ENCODE measurements at places on chromosomes 13 and 19.

- DNase-seq: no peak
These were observed 12.9 kb downstream of the NOVA2 start for GRCh38 chr19:45960595-45961235.

DNA sequence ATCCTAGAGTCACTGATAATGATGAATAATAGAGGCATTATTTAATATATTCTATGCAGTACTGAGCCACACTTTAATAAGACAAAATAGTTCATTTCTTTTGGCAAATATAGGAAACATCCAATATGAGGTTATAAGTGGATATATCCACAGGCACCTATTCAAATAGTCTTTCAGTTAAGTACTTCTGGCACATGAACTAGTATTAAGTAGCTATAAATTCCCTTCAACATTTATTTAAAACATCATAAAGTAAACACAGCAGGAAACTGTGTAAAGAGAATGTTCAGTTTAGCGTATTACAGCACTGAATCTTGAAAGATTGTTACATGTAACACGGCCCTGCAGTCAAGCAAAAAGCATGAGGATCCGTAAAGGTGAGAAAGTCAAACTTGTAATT is 463.3 kb upstream of the KLF12 start:
- no peak for DNase-seq

GRCh38 chr13:45472171-45472705 is 7.5 kb downstream of the COG3 start:
- DNase-seq: peak; percentile 34

DNA sequence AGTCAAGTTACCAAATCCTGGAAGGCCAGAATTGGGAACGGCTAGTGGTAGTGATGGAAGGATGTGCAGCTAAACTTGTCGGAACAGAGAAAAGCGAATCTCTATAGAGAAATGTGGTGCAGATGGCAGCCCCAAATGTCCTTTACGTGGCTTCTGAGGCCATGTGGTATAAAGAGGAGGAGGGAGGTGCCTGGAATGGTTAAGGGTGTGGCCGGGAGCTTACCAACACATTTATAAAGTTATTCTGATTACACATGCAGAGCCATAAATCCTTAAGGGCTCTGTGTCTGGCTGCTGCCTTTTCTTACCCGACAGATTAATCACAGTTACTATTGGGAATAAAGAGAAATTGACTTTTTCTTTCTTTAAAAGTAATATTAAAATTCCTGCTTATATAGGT is 190.1 kb downstream of the OXGR1 start:
- DNase-seq: no peak

DNA sequence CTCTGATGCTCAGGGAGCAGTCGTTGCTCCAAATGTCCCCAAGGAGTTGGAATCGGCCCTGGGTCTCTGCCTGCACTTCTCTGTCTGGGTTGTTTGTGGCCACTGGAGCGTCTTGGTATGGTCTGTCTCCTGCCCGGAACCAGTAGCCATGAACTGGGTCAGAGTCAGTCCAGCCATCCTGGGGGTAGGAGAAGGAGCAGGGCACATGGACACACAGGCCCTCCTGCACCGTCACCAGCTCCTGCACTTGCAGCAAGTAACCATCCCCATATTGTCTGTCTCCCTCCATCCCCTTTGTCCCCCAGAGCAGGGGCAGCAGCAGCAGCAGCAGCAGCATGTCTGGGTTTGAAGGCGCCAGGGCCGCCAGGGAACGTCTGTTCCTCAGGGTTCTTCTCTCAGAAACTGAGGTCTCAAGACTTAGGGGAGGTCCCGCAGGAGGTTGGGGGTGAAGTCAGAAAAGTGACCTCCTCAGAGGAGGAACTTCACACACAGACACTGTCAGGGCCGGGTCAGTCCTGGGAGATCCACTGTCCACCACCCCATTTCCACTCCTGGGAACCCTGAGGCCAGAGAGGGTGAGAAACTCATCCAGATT is at the start of gene SIGLEC8:
SIGLEC8 (minus strand) TSS at position 404 of the 595 bp plus-strand sequence; CDS start at position 337, 67 bp downstream.
- DNase-seq: no peak

DNA sequence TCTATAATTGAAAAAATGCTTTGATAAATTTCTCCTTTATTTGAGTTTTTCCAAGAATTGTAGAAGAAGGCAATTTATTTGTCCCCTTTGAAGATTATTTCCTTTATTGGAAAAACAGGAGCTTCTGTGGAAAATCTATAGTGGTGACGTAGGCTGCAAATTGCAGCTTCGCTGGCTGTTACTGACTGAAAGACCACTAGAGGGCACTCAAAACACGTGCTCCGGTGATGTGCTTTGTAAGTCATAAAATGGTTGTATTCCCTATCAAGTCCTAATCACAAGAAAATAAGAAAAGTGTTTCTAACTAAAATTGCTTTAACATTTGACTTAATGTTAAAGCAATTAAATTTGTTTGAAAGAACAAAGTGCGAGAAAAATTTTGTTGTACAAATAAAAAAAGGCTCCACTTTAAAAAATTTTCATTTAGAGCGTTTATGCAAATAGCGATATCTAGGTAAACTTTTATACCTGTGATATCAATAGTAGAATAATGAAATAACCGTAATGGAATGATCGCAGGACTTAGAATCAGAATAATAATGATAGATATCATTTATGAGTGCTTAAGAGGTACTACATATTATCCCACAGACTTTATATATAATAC is 638.2 kb upstream of the SPRY2 start:
- DNase-seq: peak; percentile 70

DNA sequence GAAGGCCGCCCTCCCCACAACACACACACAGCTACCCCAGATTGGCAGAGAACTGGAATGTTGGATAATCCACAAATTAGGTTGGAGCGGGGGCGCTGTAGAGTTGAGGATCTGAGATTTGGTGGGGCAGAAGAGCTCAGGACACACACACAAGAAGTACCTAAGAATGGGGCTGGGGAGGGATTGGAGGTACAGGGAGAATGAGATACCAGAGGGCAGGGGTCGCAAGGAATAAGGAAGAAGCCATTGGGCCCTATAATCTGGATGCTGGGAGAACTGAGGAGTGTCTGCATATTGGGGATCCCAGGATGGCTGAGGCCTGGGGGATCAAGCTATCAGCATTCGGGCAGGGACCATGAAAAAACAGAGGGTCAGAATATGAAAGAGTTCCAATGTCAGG is 11.5 kb downstream of the SYT3 start:
- no peak for DNase-seq

- peak; percentile 71 for DNase-seq
These were observed 173.5 kb downstream of the DCT start for GRCh38 chr13:94305934-94306333.

GRCh38 chr13:30898678-30899241 is 7.3 kb upstream of the MEDAG start:
- DNase-seq: peak; percentile 90

DNA sequence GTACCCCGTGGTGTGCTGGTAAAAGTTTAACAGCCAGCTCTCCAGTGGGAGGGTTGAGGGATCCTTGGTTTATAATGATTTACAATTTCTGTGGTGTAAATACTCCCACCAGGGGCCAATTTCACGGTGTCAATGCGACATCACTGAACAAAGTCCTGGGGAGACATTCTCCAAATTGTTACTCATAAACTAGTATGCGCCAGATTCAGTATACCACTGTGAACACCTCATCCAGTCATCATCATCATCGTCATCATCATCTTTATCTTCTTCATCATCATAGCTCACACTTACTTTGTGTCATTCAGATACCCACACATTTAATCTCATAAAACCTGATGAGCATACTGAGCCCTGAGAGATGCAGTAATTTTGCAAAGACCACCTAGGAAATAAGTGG is 17.2 kb upstream of the TNFSF14 start:
- DNase-seq: no peak

DNA sequence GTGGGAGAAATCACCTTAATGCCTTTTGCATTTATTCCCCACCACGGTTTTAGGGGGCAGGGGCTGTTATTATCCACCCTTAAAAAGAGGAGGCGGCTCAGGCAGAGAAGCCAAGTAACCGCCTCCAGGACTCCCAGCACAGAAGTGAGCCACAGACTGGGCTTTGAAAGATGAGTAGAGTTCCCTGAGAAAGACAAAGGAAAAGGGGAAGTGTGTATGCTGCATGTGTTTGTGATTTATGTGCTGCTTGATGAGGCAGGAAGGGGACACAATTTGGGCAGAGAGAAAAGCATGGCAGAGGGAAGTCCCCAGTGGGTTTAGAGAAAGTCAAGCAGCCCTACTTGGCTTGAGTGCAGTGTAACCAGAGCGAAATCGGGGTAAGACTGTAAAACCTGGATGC is 85.0 kb downstream of the DOCK9 start:
- DNase-seq: no peak

GRCh38 chr13:34343413-34343940 is 525.5 kb downstream of the RFC3 start:
- no peak for DNase-seq

DNA sequence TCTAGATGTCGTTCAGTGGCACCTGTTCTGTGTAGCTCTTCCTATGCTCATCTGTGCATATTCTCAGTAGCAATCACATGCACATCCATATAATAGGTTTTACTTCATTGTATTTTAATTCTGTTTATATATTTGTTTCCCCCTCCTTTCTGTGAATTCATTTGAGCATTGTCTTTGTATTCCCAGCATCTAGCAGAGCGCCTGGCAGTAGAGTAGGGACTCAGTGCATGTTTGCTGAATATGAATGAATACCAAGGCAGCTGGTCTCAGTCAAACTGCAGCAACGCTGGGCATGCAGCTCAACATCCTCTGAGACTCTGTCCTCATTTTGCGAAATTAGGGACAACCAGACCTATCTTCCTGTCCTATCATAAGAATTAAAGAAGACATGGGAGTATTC is 330.1 kb downstream of the SPRY2 start:
- no peak for DNase-seq

DNA sequence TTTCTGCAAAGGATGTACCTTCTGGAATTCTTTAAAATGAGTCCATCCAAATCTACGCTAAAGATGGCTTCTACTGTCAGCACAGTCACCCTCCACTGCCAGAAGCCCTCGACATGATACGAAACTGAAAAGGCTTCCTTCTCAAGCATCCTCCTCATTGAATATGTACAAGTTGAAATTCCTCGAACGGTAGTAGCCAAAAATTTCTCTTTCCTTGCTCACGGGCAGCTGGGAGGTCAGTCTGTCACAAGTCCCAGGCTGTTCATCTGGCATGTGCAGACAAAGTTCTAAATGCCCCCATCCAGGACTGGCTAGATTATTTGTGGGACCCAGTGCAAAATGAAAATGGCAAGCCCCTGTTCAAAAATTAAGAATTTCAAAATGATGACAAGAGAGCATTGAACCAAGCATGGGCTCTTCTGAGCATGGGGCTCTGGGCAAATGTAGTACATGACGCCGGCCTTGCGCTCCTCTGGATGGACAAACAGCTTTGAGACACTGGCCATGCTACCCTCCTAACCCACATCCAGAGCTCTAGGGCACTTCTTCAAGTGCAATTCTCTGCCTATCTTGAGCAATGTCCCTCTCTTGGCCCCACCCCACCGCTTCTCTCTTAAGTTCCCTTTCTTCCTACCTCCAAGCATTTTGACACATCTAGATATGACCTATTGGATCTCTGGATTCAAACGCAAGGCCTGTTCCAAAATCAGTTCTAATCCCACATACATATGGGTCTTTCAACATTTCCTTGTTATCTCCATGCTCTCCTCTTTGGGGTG is 78.9 kb upstream of the FLT1 start:
- no peak for DNase-seq

DNA sequence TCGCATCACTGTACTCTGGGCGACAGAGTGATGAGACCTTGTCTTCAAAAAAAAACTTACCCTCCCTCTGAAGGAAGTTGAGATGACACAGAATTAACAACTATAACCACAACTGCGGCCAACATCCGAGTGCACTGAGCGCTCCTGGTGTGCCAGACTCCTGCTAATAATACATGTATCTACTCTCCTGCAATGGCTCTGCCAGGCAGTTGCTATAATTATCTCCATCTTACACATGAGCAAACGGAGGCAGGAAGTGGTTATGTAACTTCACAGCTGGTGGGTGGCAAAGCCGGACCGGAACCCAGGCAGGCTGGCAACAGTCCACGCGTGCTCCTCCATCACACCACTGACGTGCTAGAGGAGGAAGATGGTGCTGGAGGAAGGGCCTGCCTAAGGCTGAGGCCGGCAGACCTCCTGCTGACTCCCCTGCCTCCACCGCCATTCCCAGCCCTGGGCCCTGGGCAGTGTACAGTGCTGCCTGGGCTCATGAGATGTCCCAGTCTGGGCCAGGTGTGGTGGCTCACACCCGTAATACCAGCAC is 12.6 kb downstream of the XRCC1 start:
- peak; percentile 89 for DNase-seq

- no peak for DNase-seq
These were observed 27.7 kb downstream of the SBNO2 start for GRCh38 chr19:1146412-1146699.

DNA sequence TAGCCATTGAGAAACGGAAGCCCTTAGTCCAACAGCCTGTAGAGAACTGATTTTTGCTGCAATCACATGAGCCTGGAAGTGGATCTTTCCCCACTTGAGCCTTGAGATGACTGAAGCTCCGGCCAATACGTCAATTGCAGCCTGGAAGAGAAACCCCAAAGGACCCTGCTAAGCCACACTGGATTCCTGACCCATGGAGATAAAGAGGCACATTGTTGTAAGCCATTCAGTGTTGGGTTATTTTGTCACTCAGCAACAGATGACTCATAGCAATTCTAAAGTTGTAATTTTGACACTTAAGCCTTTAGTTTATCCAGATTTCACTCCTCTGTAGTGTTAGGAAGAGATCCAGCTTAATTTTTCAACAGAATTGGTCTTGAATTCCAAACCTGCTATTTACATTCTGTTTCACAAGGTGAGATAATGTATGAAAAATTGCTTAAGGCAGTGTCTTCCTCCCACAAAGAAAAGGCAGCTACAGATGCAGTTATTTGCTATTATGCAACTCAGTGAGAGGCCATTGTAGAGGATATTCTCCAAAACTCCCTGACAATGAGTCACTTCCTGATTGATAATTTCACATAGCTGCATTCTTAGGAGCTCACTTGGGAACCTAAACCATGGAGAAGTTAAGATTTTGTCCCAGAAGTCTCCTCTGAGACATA is 59.4 kb upstream of the TSHZ3 start:
- peak; percentile 85 for DNase-seq

DNA sequence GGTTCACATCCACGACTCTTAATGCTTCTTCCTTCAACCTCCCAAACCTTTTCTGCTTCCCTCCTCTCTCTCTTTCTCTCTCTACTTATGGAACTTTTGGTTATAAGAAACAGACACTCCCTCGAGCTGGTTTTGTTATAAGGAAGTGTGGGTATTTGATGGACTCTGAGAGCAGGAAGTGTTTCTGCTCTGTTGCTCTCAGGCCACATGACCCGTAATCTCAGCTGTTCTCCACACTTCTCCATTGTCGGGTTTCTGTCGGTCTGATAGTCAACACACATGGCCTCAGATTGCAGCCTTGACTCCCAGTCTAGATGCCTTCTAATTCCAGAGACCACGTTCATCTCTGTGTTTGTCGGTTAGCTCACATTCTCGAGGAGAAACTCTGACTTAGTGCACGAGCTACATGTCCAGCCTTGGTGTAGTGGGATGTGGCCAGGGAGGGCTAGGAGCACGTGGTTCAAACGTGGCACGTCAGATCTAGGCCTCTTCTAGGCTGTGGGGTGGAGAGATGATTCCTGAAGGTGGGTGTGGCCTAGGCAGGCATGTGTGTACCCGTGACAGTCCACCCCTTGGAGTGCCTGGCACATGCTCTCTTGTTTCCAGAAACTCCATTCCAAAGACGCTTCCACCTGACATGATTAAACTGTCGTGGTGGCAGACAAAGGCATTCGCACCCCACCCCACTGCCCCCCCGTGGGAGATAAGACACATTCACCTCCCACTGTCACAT is 26.3 kb downstream of the CNFN start:
- DNase-seq: no peak

- DNase-seq: no peak
These were observed 391.7 kb upstream of the SGCG start for GRCh38 chr13:22789027-22789593.

- no peak for DNase-seq
These were observed 31.7 kb upstream of the PCDH8 start for GRCh38 chr13:52879950-52880741.
